ENCODE measurements at places on chromosomes 1 and 21. TPM values are rescaled to one million over a fixed set of nuclear protein-coding genes. Genes with fewer than 3 reads are reported as not detected.
A peak's percentile ranks its signal among the peaks of the same experiment; 100 is the strongest.

- no peak overlapping the region for H3K4me3 ChIP-seq
- DNase-seq: no peak
- no peaks in the 10 kb centered on the region for H3K4me1 ChIP-seq
- H3K27ac ChIP-seq: no peak overlapping the region
- H3K36me3 ChIP-seq: no peaks in the 10 kb centered on the region
- H3K27me3 ChIP-seq: peaks cover 12% of the 10 kb centered on the region
Measured at GRCh38 chr1:18491168-18491567, 10.4 kb downstream of the KLHDC7A start.

- H3K27me3 ChIP-seq: no peaks in the 10 kb centered on the region
- H3K4me3 ChIP-seq: peak within 1 kb of the TSS; percentile 81
- peak; percentile 85 for DNase-seq
- peaks cover 14% of the 10 kb centered on the region for H3K36me3 ChIP-seq
- H3K4me1 ChIP-seq: peaks cover 49% of the 10 kb centered on the region
Measured at GRCh38 chr1:32335790-32336590, at the start of gene MARCKSL1. TSS of gene MARCKSL1 (minus strand) at chr1:32336233. CDS start at chr1:32336033, 200 bp downstream.

DNA sequence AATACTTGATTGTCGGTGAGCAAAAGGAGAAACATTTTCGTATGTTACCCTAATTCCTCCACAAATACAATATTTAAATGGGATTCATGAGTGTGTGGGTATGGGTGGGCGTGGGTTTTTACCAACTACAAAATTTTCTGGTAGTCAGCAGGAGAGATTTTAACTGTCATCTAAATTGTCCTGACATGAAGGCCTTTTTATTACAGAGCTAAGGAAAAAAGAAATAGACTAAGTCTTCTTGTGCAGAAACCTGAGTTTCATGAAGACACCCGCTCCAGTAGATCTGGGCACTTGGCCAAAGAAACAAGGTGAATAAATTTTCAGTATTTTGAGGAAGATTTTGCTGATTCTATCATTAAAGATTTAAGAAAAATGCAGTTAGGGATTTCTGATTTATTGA is 752 bp downstream of the RGS18 start:
- no peak overlapping the region for H3K4me3 ChIP-seq
- no peak for DNase-seq
- H3K27ac ChIP-seq: no peak overlapping the region
- H3K4me1 ChIP-seq: no peaks in the 10 kb centered on the region

- H3K27me3 ChIP-seq: no peaks in the 10 kb centered on the region
- no peak overlapping the region for H3K4me3 ChIP-seq
Measured at GRCh38 chr1:206518743-206519142, 11.4 kb downstream of the RASSF5 start.

GRCh38 chr1:11487196-11487751 is 8.3 kb downstream of the DISP3 start:
- no peak overlapping the region for H3K4me3 ChIP-seq
- peaks cover 14% of the 10 kb centered on the region for H3K27me3 ChIP-seq
- no peaks in the 10 kb centered on the region for H3K4me1 ChIP-seq
- no peak for DNase-seq
- no peak overlapping the region for H3K27ac ChIP-seq

DNA sequence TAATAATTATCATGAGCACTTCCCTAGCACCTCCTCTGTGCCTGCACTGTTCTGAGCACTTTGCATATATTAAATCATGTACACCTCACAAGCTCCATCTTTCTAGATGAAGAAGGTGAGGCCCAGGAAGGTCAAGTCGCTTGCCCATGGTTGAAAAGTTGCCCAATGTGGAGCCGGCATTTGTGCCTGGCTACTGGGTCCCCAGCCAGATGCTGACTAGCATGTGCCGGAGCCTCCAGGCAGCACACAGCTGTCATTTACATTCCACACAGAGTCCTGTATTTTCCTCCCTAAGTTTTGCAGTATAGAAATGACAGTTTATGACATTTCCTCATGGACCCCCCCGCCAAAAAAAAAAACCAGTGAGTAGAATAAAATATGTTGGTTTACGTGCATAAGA is 94.3 kb downstream of the BCAR3 start:
- no peaks in the 10 kb centered on the region for H3K36me3 ChIP-seq
- H3K4me1 ChIP-seq: peaks cover 23% of the 10 kb centered on the region
- no peak for DNase-seq
- H3K4me3 ChIP-seq: no peak overlapping the region
- H3K27me3 ChIP-seq: no peaks in the 10 kb centered on the region
- no peak overlapping the region for H3K27ac ChIP-seq

GRCh38 chr1:160189649-160190625 is at the start of gene CASQ1:
TSS of gene CASQ1 (plus strand) at chr1:160190575. CDS start at chr1:160190752, 177 bp downstream.
- H3K4me3 ChIP-seq: no peak within 1 kb of the TSS
- H3K27ac ChIP-seq: no peak within 1 kb of the TSS
- peaks cover 2% of the 10 kb centered on the region for H3K27me3 ChIP-seq

DNA sequence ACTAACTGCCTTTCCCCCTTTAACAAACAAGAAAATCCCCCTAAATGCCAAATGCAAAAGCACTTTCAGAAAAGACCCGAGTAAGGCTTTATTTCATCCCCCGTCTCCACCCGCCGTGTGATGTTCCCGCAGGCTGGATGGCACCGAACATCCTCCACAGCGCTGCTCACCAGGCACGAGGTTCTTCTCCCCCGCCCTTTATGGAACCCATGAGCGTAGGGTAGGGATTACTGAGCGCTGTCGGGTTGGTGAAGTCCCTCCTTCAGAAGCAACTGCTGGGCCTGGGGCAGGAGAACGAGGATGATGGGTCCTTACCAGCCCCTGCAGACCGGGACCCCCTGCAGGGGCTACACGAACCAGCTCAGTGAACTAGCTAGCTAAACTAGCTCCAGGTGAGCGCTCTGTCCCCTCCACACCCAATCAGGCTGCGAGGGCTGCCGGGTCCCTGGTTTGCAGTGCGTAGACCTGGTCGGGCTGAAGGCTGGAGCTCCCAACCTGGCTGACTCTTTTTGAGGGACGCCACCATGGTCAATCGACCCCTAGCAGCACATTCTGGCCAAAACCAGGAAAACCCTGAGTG is 80.4 kb downstream of the ITPKB start:
- no peaks in the 10 kb centered on the region for H3K27me3 ChIP-seq
- no peak for DNase-seq
- peaks cover 26% of the 10 kb centered on the region for H3K36me3 ChIP-seq
- peaks cover 84% of the 10 kb centered on the region for H3K4me1 ChIP-seq

DNA sequence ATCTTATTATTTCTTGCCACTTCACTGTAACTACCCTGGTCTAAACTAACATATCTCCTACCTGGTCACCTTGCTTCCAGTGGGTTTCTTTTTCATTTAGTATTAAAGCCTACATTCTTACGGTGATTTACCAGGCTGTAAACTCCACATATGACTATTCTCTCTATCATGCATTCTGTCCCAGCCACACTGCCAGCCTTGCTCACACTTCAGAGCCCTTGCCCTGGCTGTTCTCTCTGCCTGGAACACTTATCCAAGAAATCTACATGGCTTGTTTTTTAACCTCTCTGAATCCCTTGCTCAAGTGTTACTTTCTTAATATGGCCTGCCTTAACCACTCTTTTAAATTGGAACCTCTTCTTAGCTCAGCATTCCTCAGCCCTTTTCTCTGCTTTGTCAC is 212.7 kb downstream of the GPR52 start:
- no peaks in the 10 kb centered on the region for H3K4me1 ChIP-seq
- H3K4me3 ChIP-seq: no peak overlapping the region
- no peak overlapping the region for H3K27ac ChIP-seq
- H3K27me3 ChIP-seq: no peaks in the 10 kb centered on the region

GRCh38 chr1:184752656-184753055 is 2.0 kb downstream of the EDEM3 start:
- H3K4me3 ChIP-seq: peak overlapping the region; percentile 95
- no peak for DNase-seq
- H3K27ac ChIP-seq: peak overlapping the region; percentile 97
- H3K36me3 ChIP-seq: peaks cover 11% of the 10 kb centered on the region
- peaks cover 48% of the 10 kb centered on the region for H3K4me1 ChIP-seq

DNA sequence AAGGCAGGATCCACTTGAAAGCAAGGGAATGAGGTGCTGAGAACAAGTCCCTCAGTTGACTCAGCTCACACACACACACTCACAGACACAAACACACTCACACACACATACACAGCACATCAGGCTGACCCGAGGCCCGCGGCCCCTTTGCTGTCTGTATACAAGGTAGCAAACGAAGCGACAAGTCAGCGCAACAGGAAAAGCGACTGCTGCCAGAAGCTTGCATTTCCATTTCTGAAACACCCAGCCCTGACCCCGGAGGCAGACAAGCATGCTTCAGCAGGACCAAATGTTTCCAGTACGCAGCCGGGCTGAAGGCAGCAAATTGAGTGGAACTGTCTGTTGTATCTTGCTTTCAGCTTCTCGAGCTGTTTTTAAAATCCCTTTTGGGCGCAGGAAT is 501.6 kb downstream of the NPHP4 start:
- H3K36me3 ChIP-seq: no peaks in the 10 kb centered on the region
- no peak overlapping the region for H3K4me3 ChIP-seq
- peaks cover 8% of the 10 kb centered on the region for H3K27me3 ChIP-seq
- no peak for DNase-seq
- peaks cover 2% of the 10 kb centered on the region for H3K4me1 ChIP-seq

- peak; percentile 12 for DNase-seq
- H3K27me3 ChIP-seq: peaks cover 1% of the 10 kb centered on the region
- peaks cover 67% of the 10 kb centered on the region for H3K36me3 ChIP-seq
- H3K4me3 ChIP-seq: peak overlapping the region; percentile 94
- peak overlapping the region; percentile 95 for H3K27ac ChIP-seq
- peaks cover 28% of the 10 kb centered on the region for H3K4me1 ChIP-seq
Measured at GRCh38 chr1:28507247-28507645, 1.4 kb downstream of the RCC1 start.

UBL4B gene
- not detected for total RNA-seq

AKR1A1 gene
- 186 TPM for total RNA-seq

FCRL3 gene
- total RNA-seq: 5.7 TPM

Measured in activated CD8-positive, alpha-beta T cell treated with anti-CD3 and anti-CD28 coated beads for 36 hours (primary cell).